ENCODE measurements at places on chromosomes 12 and 14. TPM values are rescaled to one million over a fixed set of nuclear protein-coding genes. Genes with fewer than 3 reads are reported as not detected.

The OTOGL gene
- not detected for total RNA-seq

The C1S gene
- 2.2 TPM for total RNA-seq

The PCBP2 gene
- total RNA-seq: 1,085 TPM

The AMIGO2 gene
- total RNA-seq: 19.6 TPM

The OR4E2 gene
- not detected for total RNA-seq

The CPM gene
- 50.5 TPM for total RNA-seq

The KRT2 gene
- not detected for total RNA-seq

The RABGGTA gene
- total RNA-seq: 76.2 TPM

The GALC gene
- total RNA-seq: 11.2 TPM

The SIX6 gene
- not detected for total RNA-seq

The TAS2R46 gene
- total RNA-seq: 0.27 TPM

The EXD2 gene
- total RNA-seq: 11.8 TPM

The KRT77 gene
- total RNA-seq: not detected

The GRIP1 gene
- 1.2 TPM for total RNA-seq

The PLCZ1 gene
- not detected for total RNA-seq

The ST8SIA1 gene
- 0.84 TPM for total RNA-seq

The TEX52 gene
- total RNA-seq: not detected

The C14orf180 gene
- not detected for total RNA-seq

The CRIP1 gene
- 77.1 TPM for total RNA-seq

The AKAP3 gene
- 2.1 TPM for total RNA-seq

The OAS2 gene
- 191 TPM for total RNA-seq

The FOXN4 gene
- not detected for total RNA-seq

The CYP46A1 gene
- 0.10 TPM for total RNA-seq

The SPSB2 gene
- 2.6 TPM for total RNA-seq

The PRKAB1 gene
- 34.3 TPM for total RNA-seq

The IPO4 gene
- 64.2 TPM for total RNA-seq

The GMFB gene
- total RNA-seq: 33.4 TPM

The AGAP2 gene
- total RNA-seq: 26.7 TPM

The ASIC1 gene
- total RNA-seq: 3.7 TPM

The SLC16A7 gene
- 27.5 TPM for total RNA-seq

The C12orf42 gene
- not detected for total RNA-seq

The KLRD1 gene
- total RNA-seq: 0.81 TPM

The HOXC6 gene
- not detected for total RNA-seq

The ANO4 gene
- total RNA-seq: not detected

The RPGRIP1 gene
- total RNA-seq: not detected

The NXPH4 gene
- total RNA-seq: 0.25 TPM

The STYK1 gene
- not detected for total RNA-seq

The ADGRD1 gene
- total RNA-seq: not detected

The ZNF891 gene
- 1.1 TPM for total RNA-seq

The KIF26A gene
- 0.07 TPM for total RNA-seq

The MMP19 gene
- 0.10 TPM for total RNA-seq

The RHEBL1 gene
- 15.2 TPM for total RNA-seq

The TAS2R7 gene
- total RNA-seq: not detected

The RAB21 gene
- 76.3 TPM for total RNA-seq

The TTC9 gene
- total RNA-seq: 7.6 TPM

The CLEC12A gene
- total RNA-seq: not detected

The RTN1 gene
- not detected for total RNA-seq

The PAH gene
- total RNA-seq: not detected

The KRT71 gene
- not detected for total RNA-seq

The SRRM4 gene
- not detected for total RNA-seq

The RFX4 gene
- total RNA-seq: not detected

The ACSM4 gene
- total RNA-seq: not detected

The ABCC9 gene
- total RNA-seq: not detected

The PAPLN gene
- total RNA-seq: 1.0 TPM

The PLEKHD1 gene
- total RNA-seq: not detected

Measured in activated naive CD4-positive, alpha-beta T cell treated with anti-CD3 and anti-CD28 coated beads for 36 hours (primary cell).